ENCODE measurements at places on chromosomes 12 and 14.

DNA sequence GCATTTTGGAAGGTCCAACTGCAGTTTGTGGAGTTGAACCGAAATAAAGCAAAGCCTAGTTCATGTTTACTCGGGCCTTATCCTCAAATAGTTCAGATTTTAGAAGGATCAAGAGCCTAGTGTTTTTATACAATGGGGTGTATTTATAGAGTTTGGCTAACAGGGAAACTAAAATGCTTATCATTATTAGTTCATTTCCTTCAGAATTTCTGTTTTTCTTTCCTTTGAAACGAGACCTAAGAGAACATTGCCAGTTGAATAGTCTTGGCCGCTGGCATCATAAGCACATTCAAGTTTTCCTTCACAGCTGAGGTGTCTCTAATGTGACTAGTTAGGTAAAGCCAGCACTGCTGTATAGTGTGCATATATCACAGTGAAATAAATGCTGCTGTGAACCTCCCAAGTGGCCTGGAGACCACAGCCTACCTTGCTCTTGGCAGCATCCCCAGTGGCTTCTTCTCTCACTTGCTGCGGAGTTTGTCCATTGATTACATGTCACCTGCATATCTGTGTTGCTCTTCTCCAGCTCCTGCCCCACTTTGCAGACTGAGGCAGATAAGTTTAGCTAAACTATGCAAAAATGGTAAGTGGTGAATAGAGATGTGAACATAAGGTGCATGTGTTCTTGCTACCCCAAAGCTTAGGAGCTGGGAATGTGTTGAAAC, 88.8 kb downstream of the ANO6 start:
- DNase-seq, result no peak

DNA sequence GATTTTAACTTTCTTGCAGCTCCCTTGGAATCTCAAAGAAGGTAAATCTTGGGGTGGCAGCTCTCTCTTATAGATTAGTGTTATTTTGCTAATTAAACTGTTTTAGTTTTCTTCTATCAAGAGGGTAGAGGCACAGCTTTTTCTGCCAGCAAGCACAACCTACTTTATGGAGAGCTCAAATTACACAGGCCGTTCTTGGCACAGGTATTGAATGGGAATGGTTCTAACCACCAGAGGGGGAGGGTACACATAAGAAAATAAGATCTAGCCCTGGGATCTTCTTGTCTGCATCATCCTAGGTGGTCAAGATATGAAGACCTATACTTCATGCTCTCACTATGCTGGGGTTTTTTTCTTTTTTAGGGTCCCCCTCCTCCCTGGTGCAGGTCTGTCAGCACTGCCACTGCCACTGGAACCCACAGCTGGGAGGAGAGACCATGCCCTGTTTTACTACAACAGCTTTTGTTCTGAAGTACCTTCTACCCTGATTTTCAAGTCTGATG, 48.6 kb upstream of the STAC3 start:
- DNase-seq, result no peak

DNA sequence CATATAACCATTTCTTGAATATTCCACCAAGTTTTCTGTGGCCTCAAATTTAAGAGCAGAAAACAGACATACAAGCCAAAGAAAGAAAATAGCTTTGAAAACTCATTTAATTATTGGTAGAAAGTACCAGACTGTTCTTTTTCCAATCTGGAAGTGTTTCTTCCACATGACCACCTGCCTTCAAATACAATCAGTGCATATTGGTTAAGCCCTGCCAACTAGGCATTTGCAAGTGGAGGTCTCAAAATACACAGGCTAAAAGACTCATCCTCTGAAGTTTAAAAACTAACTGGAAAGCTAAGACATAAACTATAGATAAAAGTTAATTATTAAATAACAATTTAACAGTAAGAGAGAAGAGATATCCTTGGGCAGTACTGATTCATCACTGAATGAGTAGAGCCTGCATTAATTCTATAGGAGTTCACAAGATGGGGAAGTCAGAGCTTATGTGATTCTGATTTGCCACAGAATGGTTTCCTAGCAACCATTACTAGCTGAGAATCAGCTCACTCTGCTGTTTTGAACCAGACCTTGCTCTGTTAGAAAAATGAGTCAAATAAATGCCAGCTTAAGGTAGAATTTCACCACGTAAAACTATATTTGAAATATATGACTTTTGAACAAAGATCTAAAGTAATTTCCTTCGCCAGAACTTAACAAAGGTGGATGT, 433.8 kb downstream of the FUT8 start:
- DNase-seq, result no peak

DNA sequence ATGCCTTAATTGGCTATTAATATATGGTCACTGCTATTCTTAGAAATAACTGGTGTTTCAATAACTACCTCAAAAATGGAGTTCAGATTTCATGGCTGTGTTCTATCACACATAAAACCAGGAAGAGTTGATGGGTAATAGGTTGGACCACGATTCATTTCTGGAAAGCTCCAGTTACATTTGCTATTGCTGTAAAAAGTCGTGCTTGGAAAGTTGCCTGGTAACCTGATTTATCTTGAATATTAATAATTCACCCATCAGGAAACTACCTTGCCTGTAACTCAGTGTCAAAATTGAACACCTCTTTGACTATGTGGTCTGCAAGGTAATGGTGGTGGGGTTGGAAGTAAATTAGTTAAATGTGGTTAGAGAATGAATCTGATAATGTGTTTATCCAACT, 104.7 kb upstream of the IFNG-AS1 start:
- DNase-seq, result no peak

DNA sequence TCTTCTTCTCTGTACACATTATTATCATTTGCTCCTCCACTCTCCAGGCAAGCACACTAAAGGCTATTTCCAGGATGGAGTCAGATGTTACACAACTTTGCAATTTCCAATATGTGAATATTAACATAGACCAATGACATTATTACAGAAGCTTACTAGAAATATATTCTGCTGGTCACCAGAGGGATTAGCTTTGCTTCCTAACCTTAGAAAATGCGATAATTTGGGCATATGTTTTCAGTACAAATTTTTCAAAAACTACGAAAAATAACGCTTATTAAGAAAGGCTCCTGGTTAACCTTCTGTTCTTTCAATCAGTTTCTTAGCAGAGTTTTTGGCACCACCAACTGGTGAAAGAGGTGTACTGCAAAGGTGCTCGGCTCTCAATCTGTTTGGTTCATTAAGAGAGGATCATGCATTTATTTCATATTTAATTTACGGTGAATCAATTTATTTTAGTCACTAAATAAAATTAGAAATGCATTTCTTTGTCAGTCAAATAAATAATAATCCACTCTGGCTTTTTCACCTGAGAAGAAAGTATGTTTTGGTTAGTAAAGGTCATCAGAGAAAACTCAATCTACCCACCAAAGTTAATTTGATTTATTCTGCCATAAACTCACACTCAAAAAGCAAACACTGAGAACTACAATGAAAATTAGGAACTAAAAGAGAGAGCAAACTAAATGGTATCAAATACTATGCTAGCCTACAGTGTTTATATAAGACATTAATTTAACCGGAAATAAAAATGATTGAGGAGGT, 39.2 kb downstream of the EFCAB11 start:
- DNase-seq, result peak; percentile 52
